ENCODE measurements at places on chromosomes 1 and 21. TPM values are rescaled to one million over a fixed set of nuclear protein-coding genes. Genes with fewer than 3 reads are reported as not detected.

DNA sequence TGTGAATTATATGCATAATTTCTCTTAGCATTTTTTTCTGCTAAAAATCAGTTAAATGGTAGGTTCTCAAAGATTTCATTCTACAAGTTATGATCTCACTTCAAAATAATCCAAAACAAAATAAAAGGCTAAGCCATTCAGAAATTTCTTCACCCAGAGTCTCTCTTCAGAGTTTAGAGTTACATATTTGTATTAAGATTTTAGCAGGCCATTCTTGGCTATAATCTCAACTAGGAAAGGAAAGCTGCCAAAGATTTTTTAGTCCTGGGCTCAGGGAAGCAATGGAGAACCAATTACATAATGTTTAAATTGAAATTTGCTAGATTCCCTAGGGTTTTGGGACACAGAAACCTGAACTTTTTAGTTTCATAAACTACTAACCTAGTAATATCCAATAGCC lies 245.0 kb downstream of the USH2A start:
- DNase-seq, result no peak

DNA sequence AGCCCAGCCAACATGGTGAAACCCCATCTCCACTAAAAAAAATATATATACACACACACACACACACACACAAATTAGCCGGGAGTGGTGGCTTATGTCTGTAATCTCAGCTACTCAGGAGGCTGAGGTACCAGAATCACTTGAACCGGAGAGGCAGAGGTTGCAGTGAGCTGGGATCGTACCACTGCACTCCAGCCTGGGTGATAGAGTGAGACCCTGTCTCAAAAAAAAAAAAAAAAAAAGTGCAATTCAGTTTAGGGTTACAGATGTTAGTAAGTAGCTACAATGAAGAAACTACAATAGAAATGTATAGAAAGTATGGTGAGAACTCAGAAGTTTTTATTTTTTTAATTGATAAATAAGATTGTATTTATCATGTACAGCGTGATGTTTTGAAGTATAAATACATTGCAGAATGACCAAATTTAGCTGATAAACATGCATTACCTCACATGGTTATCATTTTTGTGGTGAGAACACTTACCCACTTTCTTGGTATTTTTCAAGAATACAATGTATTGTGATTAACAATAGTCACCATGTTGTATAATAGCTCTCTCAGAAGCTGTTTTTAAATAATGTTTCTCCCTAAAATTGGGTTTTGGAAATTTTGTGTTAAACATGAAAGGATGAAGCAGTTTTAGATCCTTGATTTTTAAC lies 17.9 kb downstream of the KDM1A start:
- DNase-seq, result no peak

The ESRRG gene
- total RNA-seq, result not detected

The SPATA46 gene
- total RNA-seq, result not detected
